ENCODE measurements at places on chromosomes 1 and 21. TPM values are rescaled to one million over a fixed set of nuclear protein-coding genes. Genes with fewer than 3 reads are reported as not detected.
A peak's percentile ranks its signal among the peaks of the same experiment; 100 is the strongest.

DNA sequence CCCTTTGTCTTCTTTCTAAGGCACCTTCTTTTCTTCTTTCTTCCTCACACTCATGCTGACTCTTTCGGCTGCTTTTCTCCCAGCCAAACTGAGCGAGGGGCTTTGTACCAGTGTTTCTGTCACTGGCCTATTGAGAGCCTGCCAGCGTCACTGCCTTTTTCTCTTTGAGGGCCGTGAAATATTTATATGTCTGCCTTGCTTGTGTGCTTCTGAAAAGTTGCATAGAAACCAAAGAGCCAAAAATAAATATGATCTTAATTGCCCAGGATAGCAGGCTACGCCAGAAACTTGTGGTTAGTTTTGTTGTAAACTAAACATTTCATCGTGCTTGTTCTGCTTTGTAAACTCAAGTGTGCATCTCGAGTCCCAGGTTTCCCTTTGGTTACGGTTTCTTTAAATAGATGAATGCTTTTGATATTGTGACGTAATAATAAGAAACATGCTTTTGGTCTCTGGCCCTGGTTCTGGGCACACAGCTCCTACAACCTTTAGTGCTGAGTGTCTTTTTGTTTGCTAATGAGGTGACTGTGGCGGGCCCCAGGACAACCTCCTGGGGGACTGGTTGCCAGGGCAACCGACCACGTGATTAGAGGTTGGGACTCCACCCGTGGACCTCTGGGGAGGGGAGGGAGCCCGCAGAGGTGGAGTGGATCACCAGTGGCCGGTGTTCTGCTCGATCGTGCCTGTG, 10.8 kb downstream of the SLC37A1 start:
- DNase-seq: peak; percentile 77

GRCh38 chr21:15243406-15243805, 178.6 kb upstream of the NRIP1 start:
- no peak for DNase-seq

The USP33 gene
- 55.9 TPM for total RNA-seq

DNA sequence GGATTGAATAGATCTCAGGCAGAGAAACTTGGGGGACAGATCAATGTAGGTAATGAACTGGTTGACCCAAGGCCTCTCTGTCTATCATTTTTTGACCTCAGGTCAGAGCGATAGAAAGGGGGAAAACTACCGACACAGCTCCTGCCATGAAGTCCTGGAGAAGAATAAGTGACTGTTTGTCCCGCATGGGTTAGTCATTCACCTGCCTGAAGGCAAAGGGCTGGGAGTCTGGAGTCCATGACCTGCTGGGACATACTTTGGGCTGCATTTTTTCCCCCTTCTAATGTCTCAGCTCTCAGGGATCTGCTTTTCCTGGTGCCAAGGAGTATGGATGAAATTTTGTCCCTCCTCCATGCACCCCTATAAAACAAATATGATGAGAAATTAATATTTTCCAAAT, 1.6 kb upstream of the ROR1 start:
- no peak for DNase-seq

The GJA9 gene
- not detected for total RNA-seq

- no peak for DNase-seq
These were observed 145.7 kb downstream of the CLIC6 start for GRCh38 chr21:34814529-34814951.

- DNase-seq: no peak
These were observed 64.8 kb upstream of the GNG4 start for GRCh38 chr1:235714205-235714897.

GRCh38 chr1:22166439-22166838, 23.5 kb upstream of the WNT4 start:
- no peak for DNase-seq

- DNase-seq: no peak
These were observed 53.1 kb downstream of the RWDD3 start for GRCh38 chr1:95287081-95287480.

GRCh38 chr1:218209351-218209861, 75.7 kb upstream of the RRP15 start:
- DNase-seq: peak; percentile 82

DNA sequence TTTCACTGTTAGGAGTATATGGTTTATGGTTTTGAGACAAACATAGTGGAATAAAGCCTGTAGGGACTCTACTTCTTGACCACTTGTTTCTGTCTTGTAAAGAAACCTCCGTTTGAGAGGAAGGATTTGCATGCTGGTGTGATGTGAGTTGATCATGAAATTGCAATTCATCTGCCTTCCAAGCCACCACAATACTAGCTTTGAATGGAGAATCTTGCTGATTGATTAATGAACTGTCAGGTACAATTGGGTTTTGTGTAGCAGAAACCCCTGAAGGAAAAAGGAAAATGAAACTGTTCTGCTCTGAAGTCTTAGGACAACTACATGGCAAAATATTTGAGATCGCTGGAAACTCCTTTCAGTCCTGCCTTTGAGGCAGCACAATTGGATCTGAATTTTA, 90.7 kb downstream of the VPS13D start:
- no peak for DNase-seq

DNA sequence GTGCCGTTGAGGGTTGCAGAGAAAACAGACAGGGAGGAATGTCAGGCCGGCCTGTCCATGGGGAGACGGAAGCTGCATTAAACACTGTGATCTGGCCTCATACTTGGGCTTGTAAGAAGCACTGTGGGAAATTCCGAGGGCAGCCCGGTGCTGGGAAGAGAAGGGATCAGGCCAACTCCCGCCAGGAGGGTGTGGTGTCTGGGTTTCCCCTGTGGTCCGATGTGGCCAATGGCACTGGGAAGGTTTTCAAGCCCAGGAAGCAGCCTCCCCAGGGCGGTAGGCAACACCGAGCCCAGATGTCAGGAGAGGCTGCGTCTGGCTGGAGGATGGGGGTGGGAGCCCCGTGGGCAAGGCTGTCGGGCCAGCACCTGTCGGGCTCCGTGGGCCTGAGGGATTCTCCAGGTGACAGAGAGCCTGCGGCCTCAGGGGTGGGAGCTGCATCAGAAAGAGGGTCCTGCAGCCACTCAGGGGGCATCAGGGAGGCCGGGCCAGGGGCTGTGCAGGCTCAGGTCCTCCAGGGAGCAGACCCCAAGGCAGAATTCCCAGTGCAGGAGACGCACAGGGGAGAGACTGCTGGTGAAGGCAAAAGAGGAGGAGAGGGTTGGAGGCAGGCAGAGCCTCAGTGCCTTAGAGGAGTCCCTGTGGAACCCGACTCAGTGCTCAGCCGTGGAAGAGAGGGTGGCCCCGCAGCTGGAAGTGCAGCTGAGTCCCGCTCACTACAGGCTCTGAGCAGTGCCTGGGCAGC, 8.4 kb downstream of the UBASH3A start:
- DNase-seq: no peak

The CFAP126 gene
- not detected for total RNA-seq

- DNase-seq: no peak
These were observed 25.8 kb downstream of the TRAF5 start for GRCh38 chr1:211352465-211352864.

The CYP4A22 gene
- not detected for total RNA-seq

- DNase-seq: no peak
These were observed 631.3 kb downstream of the PLA2G4A start for GRCh38 chr1:187460093-187460492.

DNA sequence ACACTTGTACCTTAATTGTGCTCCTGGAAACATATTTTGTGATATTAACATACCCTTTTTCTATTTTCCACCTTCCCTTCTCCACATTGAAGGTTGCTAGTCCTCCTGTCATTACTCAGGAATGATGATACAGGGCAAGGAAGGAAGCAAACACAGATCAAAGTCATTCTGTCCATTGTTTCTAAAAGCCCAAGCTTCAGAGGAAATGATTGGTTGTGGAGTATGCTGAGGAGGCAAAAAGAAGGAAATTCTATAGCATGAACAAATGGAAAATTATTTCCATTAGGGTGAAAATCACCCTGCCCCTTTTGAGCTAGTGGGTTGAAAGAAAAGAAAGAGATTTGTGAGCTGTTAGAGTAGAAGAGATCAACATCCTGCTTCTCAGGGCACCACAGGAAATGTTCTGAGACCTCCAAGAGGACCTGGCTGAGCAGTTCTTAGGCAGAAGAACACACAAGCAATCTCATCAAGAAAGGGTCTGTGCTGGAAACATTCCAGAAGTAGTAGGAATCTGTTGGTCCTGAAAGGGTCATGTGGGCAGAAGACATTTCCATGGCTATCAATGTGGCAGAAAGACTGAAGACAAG, 29.0 kb upstream of the PRRX1 start:
- no peak for DNase-seq

- DNase-seq: peak; percentile 26
These were observed 27.7 kb downstream of the TEX35 start for GRCh38 chr1:178540646-178541045.

The RCSD1 gene
- 2.3 TPM for total RNA-seq

The KRTAP6-1 gene
- not detected for total RNA-seq

DNA sequence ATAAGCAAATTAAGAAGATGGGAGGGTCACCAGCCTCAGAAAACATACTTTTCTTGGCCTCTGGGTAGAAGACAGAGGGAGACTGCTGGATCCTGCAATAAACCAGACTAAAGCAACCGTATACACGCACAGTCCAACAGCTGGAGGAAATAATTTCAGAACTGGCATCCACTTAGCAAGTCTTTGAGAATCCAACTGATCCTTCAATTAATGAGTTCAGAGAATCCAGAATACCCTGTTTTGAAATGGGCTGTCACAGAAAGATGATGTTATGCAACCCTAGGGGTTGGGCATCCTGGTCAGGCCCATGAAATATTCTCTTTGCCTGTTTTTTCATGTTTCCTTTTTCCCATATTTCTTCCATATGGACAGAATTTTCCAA, 134.0 kb upstream of the MAGI3 start:
- no peak for DNase-seq

The S100A14 gene
- total RNA-seq: not detected

- DNase-seq: no peak
These were observed 44.0 kb downstream of the UBASH3A start for GRCh38 chr21:42447732-42448131.

The HES3 gene
- not detected for total RNA-seq

The OR2AK2 gene
- total RNA-seq: not detected

DNA sequence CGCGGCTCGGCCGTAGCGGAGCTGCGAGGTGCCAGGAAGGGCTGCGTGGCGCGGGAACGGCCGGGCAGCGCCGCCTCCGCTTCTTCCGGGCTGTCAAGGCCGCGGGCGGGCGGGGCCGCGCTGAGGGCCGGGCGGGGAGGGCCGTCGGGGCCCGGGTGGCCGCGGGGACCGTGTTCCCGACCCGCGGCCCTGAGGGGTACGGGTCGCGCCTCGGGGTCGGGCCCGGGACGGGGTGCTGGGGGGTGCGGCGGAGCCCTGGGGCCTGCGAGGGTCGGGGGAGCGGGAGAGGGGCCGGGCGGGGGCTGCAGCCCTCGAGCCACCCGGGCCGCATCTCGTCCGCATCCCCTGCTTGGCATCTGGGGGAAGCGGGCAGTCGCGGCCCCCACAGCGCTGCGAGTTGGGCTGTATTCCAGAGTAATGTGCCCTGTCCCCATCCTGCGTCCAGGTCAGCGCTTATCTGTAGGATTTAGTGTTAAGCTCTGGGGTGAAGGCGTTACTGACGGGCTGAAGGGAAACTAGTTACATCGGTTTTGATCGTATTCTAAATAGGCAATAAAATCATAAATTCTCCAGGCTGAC, 379 bp downstream of the RER1 start:
- DNase-seq: no peak

- DNase-seq: no peak
These were observed 590.9 kb upstream of the PLXNA2 start for GRCh38 chr1:208835097-208835463.

GRCh38 chr1:27144049-27144748, 10.7 kb downstream of the SLC9A1 start:
- DNase-seq: no peak

The LAMB3 gene
- 2.1 TPM for total RNA-seq

- no peak for DNase-seq
These were observed 2.8 kb downstream of the COL18A1 start for GRCh38 chr21:45407629-45408247.

DNA sequence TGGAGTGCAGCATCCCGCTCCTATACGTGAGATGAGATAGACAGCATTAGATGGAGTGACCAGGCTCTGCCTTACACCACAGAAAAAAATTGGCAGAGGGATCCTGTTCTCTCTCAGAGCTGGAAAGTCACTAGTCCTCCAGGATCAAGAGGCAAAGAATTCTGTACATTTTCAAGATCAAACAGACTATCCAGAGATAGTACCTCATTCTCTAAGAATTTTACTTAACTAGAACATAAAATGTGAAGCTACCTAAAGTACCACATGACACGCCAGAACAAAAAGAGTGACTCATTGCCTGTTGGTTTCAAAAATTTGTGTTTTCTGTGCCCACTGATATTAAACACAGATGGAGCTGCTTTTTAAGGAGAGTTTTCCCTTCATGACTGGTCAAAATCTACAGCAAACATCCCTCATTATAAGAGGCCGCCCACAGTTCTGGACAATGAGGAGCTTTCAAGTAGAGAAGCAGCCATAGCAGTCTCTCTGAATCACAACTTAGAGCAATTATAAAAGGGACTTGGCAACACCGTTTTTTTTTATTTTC, 32.3 kb downstream of the CD160 start:
- peak; percentile 97 for DNase-seq

GRCh38 chr1:94246692-94247137, 9.3 kb upstream of the ARHGAP29 start:
- no peak for DNase-seq

The HSF2BP gene
- total RNA-seq: 2.8 TPM

DNA sequence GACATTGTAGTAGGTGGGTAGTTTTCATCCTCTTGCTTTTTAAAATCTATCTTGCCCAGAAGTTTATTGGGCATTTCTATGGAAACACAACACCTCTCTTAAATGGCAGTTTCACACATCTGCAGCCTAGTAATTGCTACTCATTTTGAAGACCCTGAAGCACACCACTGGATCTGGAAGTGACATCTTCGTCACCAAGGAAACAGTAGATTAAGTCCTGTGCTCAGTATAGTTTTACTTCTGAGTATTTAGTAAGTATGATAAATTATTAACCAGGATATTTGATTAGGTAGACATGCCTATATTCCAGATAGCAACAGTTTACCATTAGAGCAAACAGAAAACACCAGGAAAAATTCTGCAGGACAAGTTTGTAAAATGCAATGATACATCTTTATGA, 48.7 kb downstream of the UCK2 start:
- no peak for DNase-seq

GRCh38 chr1:244224487-244225430, 173.7 kb downstream of the ZBTB18 start:
- DNase-seq: no peak

DNA sequence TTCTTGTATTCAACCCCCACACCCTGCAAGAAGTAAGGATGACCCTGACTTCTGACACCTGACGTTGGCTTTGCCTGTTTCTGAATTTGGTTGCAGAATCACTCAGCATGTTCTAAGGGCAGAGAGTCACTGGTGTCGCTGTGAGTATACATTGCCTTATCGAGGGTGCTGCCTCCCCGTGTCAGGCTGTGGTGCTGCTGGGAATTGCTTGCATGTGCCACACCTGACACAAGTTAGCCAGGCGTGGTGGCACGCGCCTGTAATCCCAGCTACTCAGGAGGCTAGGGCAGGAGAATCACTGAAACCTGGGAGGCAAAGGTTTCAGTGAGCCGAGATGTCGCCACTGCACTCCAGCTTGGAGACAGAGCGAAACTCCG, 45.9 kb downstream of the WDR4 start:
- no peak for DNase-seq
